T-helper 2 cell treated with Interferon-gamma antibody and Interleukin-4, amounts not matched to agents 5 μg/mL and 100 μg/mL, for 36 hours (primary cell): ENCODE measurements at places on chromosomes 5 and 9.

DNA sequence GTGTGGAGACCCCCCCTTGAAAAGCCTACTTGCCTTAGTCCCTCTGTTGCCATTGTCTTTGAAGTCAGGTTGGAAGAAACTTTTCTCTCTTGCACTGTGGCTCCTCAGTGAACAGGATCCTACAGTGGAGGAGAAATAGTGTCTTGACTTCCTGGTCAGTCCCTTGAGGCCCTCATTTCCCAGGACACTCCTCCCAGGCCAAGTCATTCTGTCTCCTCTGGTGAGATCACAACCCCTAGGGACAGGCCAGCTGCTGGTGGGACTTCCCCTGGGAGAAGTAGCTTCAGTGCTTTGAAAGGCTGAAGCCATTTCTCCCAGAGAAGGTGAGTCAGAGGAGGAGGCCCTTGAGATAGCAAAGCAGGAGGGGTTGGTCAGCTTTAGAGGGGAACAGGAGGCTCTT, 10.1 kb upstream of the GRIA1 start:
- DNase-seq = no peak

DNA sequence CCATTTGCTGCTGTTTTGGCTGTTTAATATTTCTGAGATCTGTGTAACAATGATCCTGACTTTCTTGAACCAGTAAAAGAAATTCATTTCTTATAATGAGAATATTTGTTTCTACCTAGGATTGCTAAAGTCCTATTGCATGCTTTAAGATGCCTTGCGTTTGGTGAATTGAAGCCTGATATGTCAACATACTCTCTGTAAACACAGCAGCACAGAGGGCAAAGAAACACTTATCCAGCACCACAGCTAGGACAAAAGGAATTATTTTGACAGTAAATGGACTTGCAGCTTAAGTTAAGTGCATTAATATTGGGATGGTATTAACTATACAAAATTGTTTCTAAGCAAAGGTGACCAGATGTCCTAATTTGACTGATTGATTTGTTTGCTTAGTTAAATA, 2031.2 kb upstream of the CDH6 start:
- DNase-seq = no peak

GRCh38 chr9:79700607-79701360, 129.0 kb downstream of the TLE4 start:
- DNase-seq = no peak

GRCh38 chr5:62306323-62306895, 403 bp downstream of the KIF2A start:
- DNase-seq = no peak

DNA sequence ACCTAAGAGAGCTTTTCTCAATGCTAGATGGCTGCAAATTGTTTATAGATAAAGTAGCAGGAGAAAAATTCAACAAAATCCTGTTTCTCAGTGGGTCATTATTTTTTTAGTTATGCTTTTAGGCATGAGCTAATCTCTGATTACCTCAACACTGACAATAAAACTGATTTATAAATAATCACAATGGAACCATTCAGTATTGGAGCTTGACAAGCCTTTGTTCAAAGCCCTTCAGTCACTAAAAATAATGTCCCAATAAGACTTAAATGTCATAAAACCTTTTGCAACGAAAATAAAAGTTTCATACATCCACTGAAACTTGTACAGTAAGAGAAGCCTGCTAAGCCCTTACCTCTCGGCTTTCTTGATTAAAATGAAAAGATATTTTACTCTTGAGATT, 27.2 kb downstream of the PTPDC1 start:
- no peak for DNase-seq

DNA sequence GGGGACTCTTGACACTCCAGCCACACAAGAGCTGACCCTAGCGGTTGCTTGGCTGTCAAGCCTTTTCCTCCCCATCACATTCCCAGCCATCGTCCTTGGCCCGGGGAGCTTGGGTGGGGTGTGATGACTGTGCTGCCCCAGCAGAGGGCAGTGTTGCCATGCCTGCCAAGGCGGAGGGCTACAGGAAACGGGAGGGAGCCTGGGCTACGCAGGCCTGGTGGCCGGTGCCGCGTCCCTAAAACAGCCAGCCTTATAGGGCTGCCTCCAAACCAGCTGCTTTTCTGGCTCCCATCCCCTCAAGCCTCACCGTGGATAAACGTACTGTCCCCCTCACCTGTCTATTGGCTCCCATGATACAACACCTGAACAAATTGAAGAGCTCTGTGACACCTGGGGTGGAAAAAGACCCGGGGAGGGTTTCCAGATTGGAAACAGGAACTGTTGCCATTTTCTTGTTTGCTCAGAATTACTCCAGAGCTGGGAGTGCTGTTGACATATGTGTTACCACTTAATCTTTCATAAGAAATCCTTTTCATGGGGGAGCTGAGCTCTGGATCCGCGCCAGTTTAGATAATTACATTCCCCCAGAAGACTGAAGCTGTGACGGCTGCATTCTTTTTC, 72.8 kb upstream of the ASTN2 start:
- peak; percentile 52 for DNase-seq

DNA sequence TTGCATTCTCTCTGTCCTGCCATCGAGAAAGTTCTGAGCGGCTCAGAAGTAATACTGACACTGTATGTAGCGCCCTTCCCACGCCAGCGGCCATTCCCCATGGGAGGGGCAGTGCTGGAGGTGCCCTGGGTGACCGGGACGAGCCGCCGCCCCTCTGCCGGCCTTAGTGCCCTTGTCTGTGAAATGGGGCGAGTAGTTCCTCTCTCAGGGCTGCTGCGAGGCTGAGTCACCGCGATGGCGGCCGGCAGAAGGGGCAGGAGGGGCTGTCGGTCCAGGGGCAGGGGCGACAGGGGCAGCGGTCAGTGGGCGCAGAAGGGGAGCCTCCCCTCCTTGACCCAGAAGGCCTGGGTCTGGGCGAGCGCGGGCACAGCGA, 148.9 kb downstream of the GAPVD1 start:
- no peak for DNase-seq
